Activated naive CD8-positive, alpha-beta T cell treated with anti-CD3 and anti-CD28 coated beads, Interleukin-2, amount 10 ng/mL, durations not matched to agents 7 days and 5 days (primary cell): ENCODE measurements at places on chromosomes 1 and 21.

DNA sequence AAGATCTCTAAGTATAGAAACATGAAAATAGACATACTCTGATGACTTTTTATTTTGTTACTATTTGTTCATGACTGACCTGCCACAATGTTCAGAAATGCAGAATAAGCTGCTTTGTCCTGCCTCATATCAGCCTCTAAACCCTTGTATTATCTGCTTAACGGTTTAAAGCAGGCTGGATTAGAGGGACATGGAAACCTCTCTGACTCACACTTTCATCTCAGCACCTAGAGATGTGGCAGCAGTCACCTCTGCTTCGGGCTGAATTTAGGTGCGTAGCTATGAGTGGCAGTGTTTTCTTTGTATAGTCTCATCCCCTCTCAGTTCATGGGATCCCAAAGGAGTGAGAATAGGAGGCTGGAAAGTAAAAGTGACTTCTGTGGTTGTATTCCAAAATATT is 255.4 kb downstream of the RGS7 start:
- no peak for DNase-seq

- DNase-seq: no peak
Observed at GRCh38 chr1:56477164-56478111, 101.9 kb downstream of the PLPP3 start.

GRCh38 chr1:117576236-117576635 is 29.6 kb upstream of the TENT5C start:
- no peak for DNase-seq

DNA sequence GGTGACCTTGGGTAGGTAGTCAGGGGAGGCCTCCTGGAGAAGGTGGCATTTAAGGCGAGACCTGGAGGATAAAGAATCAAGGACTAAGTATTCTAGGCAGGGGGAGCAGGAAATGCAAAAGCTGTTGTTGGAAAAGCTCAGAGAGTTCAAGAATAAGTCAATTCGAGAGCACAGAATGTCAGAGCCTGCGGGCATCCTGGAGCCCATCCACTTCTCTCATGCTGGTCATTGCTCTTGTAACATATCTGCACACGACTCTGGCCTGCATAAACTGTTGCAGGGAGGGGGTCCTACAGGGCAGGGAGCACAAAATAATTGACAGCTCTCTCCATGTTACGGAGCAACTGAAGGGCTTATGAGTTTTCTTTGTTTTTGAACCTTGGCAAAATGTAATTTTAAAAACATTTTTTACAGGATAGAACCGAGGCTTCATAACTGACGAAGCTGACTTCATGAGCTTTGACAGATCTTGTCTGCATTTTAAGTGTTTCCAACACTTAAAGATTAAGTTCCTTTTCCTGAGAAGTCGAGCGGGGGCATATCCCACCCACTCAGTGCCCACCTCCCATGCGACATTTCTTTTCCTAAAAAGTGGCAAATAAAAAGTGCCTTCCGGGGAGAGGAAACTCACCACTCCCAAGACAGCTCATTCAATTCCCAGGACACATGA is 4.2 kb downstream of the PLA2G5 start:
- DNase-seq: no peak

- no peak for DNase-seq
Observed at GRCh38 chr21:31110430-31110829, 72.2 kb upstream of the KRTAP19-8 start.

DNA sequence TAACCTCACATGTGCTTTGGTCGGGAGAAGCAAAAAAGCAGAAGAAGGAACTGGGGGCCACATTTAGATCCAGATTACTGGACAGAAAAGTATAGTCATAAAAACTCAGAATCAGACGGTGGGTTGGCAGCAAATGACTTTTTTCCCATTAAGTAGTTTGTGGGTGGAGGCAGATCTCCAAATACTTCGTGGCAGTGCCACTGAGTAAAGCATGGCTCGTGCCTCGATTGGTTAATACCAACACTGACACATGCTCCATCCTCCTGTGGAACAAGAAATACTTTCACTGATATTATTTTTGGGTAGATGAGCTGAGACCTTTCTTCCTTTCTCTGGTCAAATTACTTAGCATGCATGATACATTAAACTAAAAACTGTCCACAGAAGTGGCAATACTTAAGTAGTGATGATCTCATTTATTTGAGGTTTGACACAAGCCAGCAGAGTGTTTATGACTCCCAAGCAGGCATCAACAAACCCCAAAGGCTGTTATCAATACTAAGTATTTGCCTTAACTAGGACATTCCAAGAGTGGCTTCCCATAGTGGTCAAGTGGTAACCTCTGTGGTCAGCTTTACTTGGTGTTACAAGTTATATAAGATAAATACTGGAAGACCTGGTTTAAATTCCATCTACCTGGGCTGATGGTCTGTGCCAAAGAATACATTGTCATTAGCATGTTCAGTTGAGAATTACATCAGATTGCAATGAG is 500.0 kb upstream of the RUNX1 start:
- no peak for DNase-seq

DNA sequence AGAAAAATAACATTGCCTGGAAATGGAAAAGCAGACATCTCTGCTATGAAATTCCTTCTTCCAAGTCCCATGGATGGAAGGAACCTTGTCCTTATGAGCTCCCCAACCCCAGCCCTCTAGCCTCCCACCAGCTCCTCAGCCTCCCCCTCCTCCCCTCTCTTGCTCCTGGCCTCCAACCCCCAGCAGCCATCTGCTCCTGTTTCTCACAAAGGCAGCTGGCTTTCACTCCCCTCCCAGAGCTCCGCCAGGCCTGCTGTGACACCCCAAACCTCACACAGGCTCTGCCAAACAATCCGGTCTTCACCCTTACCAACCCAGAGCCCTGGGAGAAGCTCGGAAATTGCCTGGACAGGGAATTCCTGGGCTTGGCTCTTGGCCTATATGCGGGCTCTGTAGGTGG is 69.2 kb downstream of the KLHDC7A start:
- DNase-seq: no peak

GRCh38 chr1:237789619-237790018 is 101.1 kb downstream of the ZP4 start:
- no peak for DNase-seq

DNA sequence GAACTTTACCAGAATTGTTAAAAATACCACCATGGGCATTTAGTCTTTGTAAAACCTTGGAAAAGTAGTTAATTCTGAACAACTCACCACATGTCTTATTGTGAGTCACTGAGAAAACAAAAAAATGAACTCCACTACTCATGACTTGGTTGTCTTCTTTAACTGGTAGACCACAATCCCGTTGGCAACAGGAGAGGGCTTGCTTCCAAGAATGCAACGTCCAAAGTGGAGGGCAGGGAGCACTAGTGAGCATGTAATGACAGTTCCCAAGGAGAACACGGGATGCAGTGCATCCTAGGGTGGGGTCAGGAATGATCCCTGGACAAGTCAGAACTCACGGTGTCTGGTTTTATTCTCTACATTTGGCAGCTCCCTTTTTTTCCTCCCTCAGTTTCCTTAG is 15.2 kb upstream of the HMCN1 start:
- no peak for DNase-seq

- DNase-seq: no peak
Observed at GRCh38 chr21:45109831-45110492, 35.6 kb downstream of the ADARB1 start.

- DNase-seq: peak; percentile 74
Observed at GRCh38 chr1:2554621-2555387, 1.4 kb upstream of the TNFRSF14 start.

DNA sequence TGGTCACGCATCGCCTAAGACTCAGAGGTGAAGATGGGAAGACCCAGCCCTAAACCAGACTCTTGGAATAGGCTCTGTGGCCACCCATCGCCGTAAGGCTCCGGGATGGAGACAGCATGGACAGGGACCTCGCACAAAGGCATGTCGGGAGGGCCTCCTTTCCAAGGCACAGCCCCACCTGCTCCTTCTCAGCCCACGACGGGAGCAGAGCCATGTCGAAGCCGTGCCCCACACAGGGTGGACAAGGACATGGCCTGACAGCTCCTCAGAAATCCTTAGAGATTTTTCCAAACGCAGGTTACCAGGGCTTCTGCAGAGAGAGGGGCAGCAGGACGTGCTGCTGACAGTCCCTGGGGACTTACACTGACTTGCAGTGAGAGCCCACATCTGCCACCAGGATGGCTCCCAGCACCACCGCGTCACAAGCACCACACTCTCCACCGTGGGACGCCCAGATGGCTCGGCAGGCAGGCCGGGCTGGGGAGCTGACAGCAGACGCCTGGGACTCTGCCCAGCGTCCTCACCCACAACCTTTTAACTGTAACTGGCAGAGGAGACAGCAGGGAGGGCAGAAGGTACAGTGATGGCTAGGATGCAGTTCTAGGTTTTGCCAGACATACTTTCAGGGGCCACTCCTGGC is 12.0 kb downstream of the SSU72 start:
- no peak for DNase-seq

- peak; percentile 53 for DNase-seq
Observed at GRCh38 chr1:39081271-39082009, 55.3 kb downstream of the NDUFS5 start.

DNA sequence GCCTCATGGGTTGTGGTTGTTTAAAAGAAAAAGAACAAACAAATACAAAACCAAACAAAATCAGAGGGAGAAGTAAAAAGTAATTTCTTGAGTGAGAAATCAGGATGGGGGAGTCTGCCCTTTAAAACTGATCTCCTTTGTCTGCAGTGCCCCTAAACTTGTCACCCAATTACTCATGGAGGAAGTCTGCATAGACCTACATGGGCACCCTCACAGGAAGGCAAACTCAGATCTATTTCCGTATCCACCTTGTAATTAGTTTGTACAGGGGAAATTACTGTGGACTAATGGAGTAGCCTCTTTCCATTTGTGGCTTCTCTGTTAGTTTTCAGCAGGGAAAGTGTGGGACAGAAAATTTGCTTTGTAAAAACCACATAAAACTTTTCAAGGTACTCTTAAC is 600.4 kb downstream of the ADGRL2 start:
- no peak for DNase-seq

- no peak for DNase-seq
Observed at GRCh38 chr1:63662841-63663240, 69.6 kb downstream of the PGM1 start.

DNA sequence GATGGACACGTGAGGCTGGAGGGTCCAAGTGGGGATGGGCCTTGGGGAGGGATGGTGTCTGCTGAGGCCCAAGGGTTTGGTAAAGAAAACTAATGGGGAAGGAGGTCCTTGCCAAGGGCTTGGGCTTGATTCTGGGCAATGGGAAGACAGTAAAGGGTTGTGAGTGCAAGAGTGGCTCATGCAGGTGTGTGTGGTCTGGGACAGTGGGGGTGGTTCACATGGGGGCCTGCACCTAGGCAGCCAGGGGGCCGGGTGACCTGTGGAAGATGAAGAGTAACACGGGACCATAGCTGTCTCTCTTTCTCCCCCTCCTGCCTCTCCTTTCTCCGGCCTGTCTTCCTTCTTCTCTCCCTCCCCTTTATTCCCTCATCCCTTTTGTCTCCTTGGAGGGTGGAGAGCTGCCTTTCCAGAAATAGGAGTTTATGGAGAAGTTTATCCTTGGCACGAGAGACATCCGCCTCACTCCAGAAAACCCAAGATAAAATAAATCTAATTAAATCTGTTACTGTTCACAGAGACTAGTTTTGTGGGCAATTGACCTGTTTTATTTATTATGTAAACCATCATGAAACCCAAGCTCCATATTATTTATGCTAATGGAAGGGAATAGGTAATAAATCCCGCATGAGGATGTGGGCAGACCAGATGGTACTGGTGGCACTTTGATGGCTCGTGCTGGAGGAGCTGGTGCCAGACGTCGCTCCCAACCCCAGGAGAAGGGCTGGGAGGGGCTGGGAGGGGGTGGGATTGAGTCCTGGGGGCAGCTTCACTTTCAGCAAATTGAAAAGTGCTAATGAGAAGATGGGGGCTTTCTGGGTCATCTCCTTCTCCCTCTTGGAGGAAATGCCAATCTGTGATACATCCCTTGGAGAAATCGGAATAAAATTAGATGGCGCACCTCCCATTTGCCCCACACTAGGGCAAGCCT is 272.9 kb upstream of the CSF3R start:
- DNase-seq: no peak

GRCh38 chr21:44630440-44630839 is 3.5 kb downstream of the KRTAP10-9 start:
- DNase-seq: no peak

DNA sequence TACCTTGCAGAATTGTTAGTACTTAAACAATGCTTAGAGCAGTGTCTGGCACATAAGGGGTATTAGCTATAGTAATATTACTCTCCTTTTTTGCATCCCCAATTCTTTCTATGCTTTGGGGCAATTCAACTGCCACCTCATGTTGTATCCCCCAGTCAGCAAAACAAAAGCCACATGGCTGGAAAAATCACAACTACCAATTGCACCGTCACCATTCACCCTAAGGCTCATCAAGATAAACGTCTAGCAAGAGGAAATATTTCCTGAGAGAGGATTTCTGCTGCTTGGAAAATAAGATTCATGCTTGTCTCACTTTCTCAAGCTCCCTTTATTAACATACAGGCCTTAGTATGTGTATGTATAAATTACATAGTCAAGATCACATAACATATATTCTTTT is 12.1 kb upstream of the TLR5 start:
- no peak for DNase-seq

DNA sequence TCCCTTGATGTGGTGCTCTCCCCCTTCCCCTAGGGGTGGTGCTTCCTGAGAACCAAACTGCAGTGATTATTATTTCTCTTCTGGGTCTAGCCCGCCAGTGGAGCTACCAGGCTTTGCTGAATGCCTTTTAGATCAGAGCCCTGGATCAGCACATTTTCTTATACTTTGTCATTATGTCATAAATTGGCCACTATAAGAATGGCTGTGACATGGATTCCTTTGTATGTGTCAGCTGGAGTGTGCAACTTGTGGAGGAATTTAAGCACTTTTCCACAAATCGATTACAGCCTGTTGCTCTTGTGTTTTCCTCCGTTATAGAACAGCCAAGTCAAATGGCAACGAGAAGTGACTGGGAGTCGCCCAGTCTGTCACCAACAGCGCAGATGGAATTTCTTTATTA is 273.3 kb downstream of the DUSP10 start:
- no peak for DNase-seq

DNA sequence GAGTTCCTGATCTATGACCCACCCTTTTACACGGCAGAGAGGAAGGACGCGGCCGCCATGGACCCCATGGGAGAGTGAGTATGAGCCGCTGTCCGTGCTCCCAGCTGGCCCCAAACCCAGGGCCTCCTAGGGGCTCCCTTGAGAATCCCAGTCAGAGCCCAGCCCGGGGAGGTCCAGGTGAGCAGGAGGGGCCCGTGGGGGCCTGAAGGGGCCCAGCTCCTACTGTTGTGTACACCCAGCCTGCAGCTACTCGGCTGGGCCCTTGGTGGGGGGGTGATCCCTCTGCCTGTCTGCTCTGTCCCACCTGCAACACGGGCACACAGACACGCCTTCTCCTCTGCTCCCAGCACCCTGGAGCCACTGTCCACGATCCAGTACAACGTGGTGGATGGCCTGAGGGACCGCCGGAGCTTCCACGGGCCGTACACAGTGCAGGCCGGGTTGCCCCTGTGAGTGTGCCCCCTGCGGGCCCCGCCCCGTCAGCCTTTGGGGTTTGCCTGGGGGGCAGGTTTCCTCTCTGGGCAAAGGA is 28.6 kb upstream of the LRRC3 start:
- no peak for DNase-seq

- no peak for DNase-seq
Observed at GRCh38 chr1:173393659-173394000, 83.5 kb upstream of the PRDX6 start.
